ENCODE measurements at places on chromosomes 2 and 18.

- DNase-seq = no peak
These were observed 16.1 kb downstream of the DTYMK start for GRCh38 chr2:241670333-241671110.

DNA sequence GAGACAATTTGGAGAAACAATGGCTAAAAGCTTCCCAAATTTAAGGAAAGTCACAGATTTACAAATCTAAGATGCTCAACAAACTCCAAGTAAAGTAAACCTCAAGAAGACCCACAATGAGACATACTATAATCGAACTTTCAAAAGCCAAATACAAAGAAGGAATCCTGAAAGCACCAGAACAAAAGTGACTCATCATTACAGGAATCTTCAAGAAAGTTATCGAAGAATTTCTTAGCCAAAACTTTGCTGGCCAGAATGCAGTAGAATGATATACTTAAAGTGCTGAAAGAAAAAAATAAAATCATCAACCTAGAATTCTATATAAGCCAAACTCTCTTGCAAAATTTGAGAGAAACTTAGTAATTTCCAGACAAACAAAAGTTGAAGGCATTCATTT is 106.5 kb upstream of the TMEM200C start:
- no peak for DNase-seq

DNA sequence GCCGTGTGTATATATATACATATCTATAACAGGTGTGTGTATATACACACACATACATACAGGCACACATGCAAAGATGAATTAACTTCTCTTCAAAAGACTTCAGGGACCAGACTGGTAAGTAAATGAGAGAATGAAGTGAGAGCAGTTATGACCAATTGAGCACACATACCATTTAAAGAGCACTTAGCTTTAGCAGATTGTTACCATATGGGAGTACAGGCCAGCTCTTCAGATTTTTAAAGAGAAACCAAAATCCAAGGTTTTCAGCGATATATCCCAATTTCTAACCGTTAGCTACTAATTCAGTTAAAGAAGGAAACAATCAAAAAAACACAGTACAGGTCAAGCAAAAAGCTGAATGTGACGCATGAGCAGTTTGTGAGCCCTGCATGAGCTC is 23.7 kb downstream of the INPP1 start:
- DNase-seq = no peak

GRCh38 chr2:178397002-178397605 is 53.9 kb downstream of the PRKRA start:
- no peak for DNase-seq

DNA sequence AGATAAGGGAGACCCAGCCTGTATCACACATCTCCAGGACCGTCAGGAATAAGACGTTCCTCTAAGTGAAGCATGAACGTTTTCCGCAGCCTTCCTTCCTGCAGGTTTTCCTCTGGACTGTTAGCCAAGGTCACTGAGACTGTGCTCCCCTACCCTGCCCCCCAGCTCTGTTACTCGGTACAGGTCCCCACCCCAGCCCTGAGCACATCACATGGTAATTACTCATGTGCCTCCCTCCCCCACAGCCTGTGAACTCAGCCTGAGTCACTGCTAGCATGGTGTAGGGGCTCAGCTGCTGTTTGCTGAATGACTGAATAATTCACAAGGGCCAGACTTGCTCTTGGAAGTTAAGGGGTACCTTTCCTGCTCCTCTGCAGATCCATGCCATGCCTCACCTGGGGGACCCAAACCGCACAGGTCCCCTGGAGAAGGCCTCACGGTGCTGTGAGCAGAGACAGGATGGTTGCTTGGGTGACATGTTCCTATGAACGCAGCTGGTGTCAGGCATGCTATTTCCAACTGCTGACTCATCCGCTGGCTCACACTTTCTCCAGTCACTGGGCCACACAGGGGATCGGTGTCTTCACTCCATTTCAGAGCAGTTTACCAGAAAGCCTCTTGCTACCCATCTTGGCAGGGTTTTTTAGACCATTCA is 88.2 kb downstream of the PLB1 start:
- peak; percentile 80 for DNase-seq

GRCh38 chr2:178114462-178114861 is 2.2 kb downstream of the RBM45 start:
- DNase-seq = no peak

DNA sequence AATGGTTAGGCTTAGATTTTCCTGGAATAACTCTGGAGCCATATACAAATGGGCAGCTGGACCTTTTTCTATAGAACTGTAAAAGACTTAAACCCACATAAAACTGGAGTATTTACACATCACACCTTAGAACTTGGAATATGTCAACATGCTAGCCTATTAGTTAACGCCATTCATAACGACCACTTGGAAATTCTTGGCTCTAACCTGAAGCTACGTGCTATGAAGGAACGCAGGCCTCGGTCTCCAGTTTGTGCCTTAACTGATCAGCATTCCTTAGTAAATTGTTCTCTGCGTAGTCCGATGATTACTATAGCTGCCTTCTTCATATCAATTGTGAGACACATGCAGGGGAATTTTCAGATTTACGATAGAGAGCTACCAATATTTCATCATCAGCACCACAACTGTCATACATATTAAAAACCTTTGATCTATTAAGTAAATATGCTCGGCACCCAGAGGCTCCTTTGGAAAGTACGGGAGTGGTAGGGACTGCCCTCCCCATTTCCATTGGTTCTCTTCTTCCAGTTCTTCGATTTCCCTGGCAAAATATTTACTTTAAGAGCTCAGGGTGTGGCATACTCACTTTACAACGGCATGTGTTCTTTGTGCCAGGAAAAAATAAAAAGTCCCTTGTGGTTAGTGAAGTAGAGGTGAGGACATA is 17.5 kb upstream of the CCL20 start:
- no peak for DNase-seq

GRCh38 chr2:226396541-226396940 is 403.1 kb downstream of the IRS1 start:
- no peak for DNase-seq

DNA sequence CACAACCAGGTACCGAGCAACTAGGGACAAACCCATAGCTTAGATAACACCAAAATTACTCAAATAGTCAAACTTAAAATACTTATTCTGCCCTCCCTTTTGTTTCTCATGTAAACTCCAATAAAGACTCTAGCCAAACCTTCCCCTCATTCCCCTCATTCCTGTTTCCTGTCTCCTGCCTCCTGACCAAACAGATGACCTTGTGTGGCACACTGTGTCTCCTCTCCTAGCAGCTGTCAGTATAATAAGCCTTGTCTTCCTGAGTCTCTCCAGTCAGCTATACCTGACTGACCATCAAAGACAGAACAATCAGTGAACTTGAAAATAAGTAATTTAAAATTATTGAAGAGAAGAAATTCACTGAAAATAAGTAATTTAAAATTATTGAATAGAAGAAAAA is 14.3 kb downstream of the SULT1C4 start:
- no peak for DNase-seq

DNA sequence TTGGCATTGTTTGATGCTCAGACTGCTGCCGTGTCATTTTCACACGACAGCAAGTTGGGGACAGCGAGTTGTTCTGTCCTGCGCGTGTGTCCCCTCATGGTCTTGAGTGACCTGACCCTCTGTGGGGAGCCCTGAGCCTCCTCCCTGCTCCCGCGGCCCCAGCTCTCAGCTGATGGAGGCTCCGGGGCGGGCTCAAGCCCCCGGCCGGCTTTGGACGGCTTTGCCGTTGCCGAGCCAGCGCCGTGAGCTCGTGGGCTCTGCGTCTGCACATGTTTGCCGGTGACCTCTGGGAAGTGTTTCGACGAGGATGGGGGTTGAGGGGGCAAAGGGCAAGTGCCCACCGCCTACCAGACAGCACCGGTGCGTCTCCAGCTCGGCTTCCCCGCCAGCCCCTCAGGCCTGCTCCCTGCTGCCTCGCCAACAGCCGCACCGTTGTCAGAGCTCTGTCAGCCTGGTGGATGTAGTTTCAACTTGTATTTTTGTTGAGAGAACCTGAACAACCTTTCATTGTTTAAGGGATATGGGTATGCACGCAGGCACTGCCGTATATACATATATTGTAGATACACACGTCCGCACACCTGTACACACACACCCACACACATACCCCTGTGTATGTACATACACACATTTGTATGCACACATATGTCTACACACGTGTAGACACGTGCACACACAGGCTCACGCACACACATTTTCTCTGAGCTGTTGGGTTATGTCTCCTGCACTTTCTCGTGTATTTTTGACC is 13.7 kb downstream of the PDCD1 start:
- no peak for DNase-seq

DNA sequence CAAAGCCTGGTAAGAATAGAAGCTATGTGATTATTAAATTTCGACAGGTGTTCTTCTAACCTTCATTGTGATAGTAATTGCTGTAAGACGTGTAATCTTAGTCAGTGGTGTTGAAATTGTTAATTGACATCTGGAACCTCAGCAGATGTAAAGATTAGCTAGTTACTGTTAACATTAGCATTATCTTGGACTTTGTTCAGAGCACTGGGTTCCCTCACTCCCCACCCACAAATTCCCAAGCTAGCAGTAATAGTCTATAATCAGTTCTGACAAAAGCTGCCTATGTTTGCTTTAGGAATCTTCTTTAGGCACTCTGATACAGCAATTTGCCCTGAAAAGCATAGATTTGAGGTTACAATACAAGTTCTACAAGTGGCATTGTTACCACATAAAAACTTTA is 233.7 kb downstream of the EN1 start:
- no peak for DNase-seq

DNA sequence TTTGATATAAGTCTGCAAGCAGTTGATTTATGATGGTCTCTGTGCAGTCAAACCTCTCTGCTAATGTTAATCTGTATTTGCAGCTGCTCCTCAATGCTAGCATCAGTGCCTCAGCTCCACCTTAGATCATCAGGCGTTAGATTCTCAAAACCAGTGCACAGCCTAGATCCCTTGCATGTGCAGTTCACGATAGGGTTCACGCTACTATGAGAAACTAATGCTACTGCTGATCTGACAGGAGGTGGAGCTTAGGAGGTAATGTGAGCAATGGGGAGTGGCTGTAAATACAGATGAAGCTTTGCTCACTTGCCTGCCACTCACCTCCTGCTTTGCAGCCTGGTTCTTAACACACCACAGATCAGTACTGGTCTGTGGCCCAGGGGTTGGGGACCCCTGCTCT is 18.4 kb downstream of the RBKS start:
- no peak for DNase-seq

- DNase-seq = no peak
These were observed 175.4 kb downstream of the ANTXR1 start for GRCh38 chr2:69188182-69188900.

GRCh38 chr18:50559752-50560680 is at the start of gene MAPK4:
Gene MAPK4 (plus strand): TSS chr18:50560087. CDS start chr18:50663959, 103,872 bp downstream.
- DNase-seq = no peak

DNA sequence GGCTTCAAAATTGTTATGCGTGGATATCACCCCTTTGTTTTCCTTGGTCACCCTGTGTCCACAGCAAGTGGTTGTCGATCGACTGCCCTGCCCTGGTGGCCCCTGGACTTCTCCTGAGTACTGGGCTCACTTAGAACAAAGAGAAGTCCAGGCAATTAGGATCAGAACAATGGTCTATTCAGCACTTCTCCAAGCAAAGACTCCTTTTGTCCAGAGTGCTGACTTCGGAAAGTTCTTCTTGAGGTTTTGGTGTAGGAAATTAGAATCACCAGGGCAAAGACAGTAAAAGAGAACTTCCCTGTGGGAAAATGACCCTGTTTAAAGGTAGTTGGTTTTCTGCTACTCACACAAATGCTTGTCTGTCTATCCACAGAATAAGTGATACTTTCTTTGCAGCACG is 173.9 kb downstream of the FHOD3 start:
- DNase-seq = no peak

DNA sequence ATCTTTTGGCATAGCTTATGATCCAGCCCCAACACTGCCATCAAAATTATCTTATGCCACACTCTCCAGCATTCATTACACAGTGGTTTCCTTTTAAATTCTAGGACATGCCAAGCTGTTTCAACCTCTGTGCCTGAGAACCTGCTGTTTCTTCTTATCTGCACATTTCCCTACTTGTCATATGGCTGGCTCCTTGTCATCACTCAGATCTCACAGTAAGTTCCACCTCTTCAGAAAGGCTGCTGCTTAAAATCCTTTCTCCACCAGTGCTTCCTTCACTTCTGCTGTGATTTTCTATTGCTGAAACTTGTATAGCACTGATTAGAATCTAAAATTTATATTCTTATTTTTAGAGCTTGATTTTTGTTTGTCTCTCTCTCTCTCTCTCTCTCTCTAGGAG is 43.4 kb downstream of the MC4R start:
- no peak for DNase-seq

DNA sequence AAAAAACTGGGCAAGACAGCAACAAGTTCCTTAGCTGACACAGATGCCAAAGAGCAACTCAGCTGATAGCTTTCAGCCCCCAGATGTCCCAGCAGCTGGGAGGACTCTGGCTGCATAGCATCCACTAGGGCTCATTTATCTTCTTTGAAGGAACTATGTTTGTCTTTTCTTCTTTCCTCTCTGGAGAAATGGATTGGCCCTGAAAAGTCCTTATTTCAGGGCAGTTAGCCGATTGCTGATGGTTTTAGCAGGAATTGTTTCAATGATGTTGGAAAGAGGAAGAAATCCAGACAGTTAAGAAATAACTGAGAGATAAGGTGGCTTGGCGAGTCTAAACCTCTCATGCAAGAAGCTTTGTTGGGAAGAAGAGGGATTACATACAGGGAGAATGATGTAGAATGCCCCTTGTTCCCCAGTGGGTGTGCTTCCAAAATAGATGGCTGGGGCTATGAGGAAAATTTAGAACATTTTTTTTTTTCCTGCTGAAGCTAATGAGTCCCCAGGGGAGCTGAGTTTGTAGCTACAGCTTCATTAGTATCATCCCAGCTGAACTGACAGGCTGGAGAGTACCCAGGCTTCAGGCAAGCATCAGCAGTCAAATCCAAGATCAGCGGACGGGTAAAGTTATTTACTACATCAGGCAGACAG is 33.6 kb upstream of the SERPINE2 start:
- no peak for DNase-seq
